ENCODE measurements at places on chromosomes 2 and 18. TPM values are rescaled to one million over a fixed set of nuclear protein-coding genes. Genes with fewer than 3 reads are reported as not detected.

The LTBP1 gene
- total RNA-seq = 0.05 TPM

The NEMP2 gene
- 16.8 TPM for total RNA-seq

The CYP1B1 gene
- total RNA-seq = 13.2 TPM

The GPR35 gene
- total RNA-seq = 13.5 TPM
